CD4-positive, alpha-beta T cell treated with Interferon alpha-2 for 1 hour (primary cell): ENCODE measurements at places on chromosomes 2 and 18.

- no peak for DNase-seq
These were observed 32.4 kb downstream of the ASB1 start for GRCh38 chr2:238459081-238459629.

- no peak for DNase-seq
These were observed 237.3 kb downstream of the OSR1 start for GRCh38 chr2:19120941-19121750.

DNA sequence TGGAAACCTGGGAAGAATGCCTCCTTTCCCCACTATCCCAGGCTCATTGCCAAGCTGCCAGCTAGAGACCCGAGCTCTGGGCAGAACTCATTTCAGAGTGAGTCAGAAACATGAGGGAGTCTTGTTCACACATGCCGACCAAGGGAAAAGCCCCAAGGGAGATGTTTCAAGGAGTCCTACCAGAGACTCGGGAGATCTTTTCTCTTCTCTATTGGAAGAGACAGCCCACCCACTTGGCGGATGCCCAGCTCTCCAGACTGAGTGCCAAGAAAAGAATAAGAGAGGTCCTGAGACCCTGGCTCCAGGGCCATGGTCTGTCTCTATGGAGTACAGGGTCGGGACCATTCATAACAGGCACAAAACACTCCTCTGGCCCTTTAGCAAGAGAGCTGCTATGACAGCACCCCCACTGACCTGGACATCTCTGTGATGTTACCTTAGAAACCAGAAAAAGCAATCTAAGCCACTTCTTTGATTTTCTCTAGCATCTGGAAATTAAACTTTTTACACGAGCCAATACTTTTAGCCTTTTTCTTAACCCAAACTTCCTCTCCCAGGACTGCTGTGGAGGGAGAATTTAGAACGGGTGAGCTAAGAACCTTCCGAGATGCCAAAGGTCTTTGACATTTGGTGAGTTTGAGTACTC lies 18.5 kb upstream of the IGFBP5 start:
- DNase-seq, result no peak

GRCh38 chr2:227163485-227163997 lies 464 bp downstream of the COL4A4 start:
- no peak for DNase-seq

- no peak for DNase-seq
These were observed 168.5 kb downstream of the CELF4 start for GRCh38 chr18:37396971-37397720.

GRCh38 chr2:10405448-10405847 lies 42.7 kb downstream of the ODC1 start:
- no peak for DNase-seq

DNA sequence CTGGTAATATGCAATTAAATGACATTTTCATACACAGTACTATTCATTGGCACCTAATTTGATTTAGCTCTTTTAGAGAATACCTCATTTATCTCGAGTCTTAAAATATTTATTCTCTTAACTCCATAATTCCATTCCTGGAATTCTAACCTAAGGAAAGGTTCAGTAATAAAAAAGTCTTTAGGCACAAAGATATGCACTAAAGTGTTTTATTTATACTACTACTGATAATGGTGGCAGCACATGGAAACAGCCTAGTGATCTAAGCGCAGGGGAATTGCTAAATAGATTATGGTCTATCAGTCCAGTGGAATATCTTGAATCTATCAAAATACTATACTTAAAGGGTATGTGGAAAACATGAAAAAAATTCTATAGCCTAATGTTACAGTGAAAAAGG lies 142.5 kb upstream of the LTBP1 start:
- no peak for DNase-seq

- no peak for DNase-seq
These were observed 80.0 kb downstream of the EPB41L3 start for GRCh38 chr18:5463831-5464230.

- no peak for DNase-seq
These were observed 28.4 kb upstream of the GTF2A1L start for GRCh38 chr2:48589170-48589767.

- DNase-seq, result no peak
These were observed 154.1 kb upstream of the HS6ST1 start for GRCh38 chr2:128472789-128473174.

DNA sequence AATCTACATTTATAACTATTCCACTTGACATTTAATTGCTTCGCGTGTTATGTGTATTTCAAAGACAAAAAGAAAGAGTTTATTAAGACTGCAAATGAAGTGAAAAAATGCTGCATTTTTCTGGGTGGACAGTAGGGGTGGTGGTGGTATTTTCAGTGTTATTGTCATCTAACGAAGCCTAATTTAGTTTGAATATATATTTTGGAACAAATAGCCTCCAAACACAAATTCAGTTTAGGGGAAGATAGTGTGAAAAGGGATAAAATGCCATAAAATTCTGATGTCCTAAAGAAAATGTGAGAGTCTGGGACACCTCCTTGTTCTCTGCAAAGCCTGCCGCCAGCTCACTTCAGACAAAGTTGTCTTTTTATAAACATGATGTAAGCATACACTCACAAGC lies 425.1 kb downstream of the NRXN1 start:
- no peak for DNase-seq

GRCh38 chr2:43123028-43123427 lies 103.4 kb downstream of the ZFP36L2 start:
- DNase-seq, result no peak

DNA sequence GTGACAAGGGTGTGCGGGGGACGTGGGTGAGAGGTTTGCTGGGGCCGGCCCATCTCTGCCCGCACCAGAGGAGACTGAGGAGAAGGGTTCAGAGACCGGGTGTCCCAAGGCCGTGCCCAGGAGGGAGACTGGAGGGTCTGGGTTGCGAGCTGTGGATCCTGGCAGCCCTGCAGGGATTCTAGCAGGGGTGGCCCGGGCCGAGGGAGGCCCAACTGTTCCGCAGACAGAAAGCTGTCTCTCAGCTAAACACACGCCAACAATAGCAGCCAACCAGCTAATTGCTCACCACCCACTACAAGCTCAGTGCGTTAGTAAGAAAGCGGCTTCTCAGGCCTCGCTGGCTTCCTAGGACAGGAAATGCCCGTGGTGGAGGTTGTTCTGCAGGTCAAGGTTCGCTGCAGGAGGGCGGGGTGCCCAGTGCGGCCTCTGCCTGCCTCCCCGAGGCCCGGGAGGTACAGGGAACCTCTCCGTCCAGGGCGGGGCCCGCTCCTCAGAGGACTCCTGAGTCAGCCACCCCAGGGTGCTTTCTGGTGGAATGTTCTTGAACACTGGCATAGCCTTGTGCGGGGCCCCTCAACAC lies 282.0 kb upstream of the PXDN start:
- DNase-seq, result no peak

- no peak for DNase-seq
These were observed 92.3 kb upstream of the UPP2 start for GRCh38 chr2:158009399-158009798.

DNA sequence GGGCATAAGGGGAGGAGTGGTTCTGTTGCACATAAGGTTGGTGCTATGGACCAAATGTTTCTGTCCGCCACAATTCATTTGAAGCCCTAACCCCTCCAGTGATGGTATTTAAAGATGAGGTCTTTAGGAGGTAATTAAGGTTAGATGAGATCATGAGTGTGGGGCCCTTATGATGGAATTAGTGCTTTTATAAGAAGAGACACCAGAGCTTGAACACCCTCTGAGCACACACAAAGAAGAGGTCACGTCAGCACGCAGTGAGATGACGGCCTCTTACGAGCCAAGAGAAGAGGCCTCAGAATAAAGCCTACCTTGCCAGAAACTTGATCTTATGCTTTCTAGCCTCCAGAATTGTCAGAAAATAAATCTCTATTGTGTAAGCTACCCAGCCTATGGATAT lies 386.4 kb upstream of the CYRIA start:
- DNase-seq, result no peak

DNA sequence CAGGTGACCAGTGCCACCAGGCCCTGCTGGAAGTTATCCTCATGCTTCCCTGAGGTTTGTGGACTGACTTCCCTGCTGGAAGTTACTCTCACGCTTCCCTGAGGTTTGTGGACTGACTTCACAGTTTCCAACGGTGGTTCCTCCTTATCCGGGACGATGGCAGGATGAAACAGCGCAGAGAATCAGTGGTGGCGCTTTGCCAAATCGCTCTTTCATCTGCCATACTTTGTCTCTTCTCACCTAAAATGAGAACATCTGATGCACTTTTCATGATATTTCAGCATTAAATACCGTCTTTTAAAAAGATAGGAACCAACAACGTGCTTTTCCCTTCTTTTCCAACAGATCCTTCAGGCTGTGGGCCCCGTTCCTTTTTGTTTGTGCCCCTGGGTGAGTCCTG lies 183.3 kb downstream of the LDLRAD4 start:
- no peak for DNase-seq

- no peak for DNase-seq
These were observed 587 bp downstream of the SUMO1 start for GRCh38 chr2:202237787-202238233.

- no peak for DNase-seq
These were observed 67.8 kb downstream of the ABCG8 start for GRCh38 chr2:43906448-43907109.

DNA sequence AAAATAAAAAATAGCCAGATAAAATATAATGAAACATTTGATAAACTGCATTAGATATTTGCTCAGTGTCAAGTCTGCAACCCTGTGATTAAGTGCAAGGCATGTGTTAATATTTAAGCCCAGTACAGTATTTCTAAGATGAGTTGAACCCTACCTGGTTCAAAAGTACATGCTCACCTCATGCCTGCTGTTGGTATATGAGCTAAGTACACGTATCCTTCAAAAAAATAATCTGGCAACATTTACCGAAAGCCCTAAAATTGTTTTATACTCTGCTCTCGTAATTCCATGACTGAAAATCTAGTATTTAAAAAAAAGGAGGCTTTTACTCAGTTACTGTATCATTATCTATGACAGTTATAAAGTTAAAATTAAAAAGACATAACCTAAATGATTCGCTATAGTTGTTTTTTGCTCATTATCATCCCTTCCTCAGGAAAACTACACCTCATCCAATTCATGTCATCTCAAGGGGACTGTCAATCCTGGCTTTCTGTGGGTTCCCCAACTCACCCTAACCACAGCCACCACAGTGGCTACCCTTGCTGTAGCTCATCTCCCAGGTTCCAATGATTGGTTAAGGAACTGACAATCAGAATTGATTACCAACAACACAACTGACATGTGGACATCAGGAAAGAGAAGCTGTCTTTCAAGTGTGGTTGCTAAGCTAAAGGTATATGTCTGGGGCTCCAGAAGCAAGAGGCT lies 10.6 kb downstream of the TLK1 start:
- no peak for DNase-seq

DNA sequence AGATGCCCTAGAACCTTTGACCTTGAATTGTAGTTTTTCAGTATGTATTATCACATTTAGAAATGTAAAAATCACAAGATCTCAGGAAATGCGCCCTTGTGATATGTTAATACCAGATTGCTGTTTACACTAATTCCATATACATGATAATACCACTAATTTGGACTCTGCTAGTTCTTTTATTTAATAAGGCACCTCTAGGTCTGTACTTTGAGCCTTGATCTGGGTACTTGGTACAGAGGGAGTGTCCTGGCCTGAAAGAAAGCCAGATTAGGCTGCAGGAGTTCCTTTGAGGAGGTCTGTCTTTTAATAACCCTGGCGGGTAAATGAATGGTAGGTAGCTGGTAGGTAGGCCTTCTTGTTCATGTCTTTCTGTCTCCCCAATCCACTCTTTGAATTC lies 26.3 kb downstream of the PLEKHA3 start:
- DNase-seq, result no peak

GRCh38 chr2:28219758-28220368 lies 172.8 kb upstream of the FOSL2 start:
- no peak for DNase-seq

DNA sequence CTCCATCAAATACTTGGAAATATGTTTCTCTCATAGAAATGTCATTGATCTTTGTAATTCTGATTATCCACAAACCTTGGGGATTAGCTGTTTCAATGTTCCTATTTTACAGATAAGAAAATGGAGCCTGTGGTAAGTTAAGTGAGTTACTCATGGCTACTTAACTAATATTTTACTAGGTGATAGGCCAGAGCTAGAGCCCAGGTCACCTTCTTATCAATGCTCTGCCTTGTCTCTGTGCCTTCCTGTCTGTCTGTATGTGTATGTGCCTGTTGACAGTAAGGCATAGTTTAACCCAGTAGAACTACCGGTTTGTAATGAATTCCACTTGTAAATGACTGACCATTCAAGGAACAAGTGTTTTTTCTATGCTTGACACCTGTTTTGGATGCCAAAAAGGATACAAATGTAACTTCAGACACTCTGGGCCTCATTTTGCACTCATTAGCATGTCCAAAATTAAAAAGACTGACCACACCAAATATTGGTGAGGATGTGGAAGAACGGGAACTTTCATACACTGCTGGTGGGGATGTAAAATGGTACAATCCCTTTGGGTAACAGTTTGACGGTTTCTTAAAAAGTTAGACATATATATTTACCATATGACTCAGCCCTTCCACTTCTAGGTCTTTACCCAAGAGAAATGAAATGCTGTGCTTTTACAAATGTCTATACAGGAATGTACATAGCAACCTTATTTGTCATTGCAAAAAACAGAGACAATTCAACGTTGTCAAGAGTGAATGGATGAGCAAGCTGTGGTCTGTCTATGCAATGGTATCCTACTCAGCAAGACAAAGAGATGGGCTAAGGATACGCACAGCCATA lies 19.6 kb upstream of the IL1A start:
- no peak for DNase-seq

DNA sequence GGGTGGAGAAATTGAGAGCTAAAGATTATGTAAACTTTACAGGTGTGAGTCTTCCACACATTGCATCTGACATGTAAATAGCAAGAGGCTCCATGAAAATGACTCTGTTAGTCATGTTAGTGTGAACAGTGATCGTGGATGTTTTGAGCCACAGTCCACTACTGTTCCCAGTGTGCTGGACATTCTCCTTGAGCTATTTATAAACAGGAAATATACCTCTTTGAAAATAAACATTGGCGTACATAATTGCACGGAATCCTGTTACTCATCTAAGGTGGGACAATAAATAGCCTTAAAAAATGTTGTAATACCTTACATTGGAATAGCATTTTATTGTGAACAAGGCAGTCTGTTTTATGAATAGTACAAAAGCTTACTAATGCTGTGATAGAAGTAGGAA lies 37.0 kb downstream of the LIMS1 start:
- no peak for DNase-seq

GRCh38 chr18:9535430-9535991 lies 60.2 kb downstream of the RALBP1 start:
- DNase-seq, result no peak
